CD4-positive, alpha-beta T cell treated with Interleukin-6 at 100 ng/mL for 8 hours (primary cell): ENCODE measurements at places on chromosomes 3 and 15.

DNA sequence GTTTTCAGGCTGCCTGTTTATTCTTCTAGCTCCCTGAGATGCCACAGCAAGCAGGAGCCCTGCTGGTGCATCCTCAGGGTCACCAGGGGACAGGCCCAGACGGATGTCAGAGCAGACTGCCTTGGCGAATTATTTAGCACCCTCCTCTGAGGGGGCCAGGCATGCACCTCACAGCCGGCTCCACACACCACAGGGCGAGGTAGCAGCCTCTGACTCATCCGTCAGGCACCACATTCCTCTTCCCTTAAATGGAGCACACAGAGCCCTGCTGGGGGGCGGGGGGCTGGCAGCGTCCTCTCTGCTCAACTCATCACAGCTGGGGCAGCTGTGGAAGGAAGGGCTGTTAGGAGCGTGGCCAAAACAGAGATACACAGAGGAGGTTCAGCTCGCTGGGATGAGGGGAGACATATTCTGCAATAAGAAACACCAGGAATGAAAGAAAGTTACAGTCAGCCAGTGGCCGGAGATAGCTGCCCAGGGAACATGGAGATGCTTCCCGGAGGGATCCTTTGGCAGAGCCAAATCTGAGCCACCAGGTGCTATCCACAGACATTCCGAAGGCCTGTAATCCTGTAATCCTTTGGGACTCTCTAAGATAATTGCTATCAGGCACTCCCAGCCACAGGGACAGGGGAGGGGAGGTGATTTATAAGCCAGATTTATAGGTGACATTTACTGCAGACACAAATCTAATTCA is 13.9 kb upstream of the PRICKLE2 start:
- DNase-seq: no peak

- DNase-seq: no peak
Measured at GRCh38 chr3:133474817-133475216, 75.0 kb downstream of the BFSP2 start.

DNA sequence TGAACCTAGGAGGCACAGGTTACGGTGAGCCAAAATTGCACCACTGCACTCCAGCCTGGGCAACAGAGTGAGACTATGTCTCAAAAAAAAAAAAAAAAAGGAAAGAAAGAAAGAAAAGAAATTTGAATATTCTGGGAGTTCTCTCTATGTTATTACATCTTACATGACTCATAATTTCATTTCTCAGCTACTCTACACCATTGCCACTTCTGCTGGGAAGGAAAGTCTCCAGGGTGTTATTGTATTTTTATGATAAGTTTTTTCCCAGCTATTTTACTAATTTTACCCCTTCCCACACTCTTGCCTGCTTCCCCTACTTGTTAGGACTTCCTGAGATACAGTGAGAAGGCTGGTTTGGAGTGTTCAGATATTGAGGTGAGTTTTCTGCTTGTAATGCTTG is 69.7 kb upstream of the UMPS start:
- DNase-seq: no peak

- peak; percentile 19 for DNase-seq
Measured at GRCh38 chr15:60729850-60730458, 251.0 kb upstream of the ICE2 start.
